ENCODE measurements at places on chromosomes 3 and 15.

DNA sequence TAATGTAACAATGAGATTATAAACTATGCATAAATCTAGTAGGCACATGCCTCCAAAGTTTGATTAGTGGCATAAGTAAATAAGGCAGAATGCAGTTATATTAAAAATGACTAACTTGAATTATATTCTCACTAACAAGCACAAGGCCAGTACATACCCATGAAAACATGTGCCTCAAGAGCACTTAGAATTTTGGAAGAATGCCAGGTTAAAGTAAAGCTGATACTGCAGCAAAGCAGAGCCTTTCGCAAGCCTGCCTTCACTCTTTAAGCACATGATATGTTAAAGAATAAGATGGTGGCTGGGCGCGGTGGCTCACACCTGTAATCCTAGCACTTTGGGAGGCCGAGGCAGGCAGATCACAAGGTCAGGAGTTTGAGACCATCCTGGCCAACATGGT, 49.0 kb downstream of the KBTBD12 start:
- DNase-seq: no peak

DNA sequence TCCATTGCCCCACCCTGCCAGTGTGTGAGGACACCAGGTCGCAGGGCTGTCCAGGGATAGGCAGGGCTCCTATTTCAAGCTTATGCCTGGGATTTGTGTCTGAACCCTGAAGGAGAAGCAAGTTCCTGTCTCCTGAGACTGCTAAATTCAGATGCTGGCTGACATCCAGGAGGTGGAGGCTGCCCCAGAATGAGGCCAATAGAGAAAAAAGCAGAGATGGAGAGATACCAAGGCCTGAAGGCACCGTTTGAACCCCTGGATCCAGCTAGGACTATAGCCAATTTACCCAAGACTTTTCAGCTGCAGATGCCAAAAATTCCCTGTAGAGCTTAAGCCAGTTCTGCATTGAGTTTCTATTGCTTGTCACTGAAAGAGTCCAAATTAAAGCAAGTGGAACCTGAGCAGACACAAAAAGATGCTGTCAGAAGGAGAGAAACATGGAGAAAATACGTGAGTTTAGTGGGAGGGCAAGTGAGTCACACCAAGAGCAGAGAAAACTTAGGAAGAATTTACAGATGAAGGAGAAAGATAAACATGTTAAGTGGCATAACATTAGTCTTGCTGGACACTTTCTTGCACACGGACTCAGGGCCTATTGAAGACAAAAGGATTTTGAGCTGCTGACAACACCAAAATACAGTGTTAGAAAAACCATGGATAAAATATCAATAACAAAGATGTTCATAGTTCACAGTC, 148.6 kb downstream of the CNTN3 start:
- no peak for DNase-seq

GRCh38 chr3:38985581-38985980, 66.2 kb downstream of the SCN11A start:
- no peak for DNase-seq

DNA sequence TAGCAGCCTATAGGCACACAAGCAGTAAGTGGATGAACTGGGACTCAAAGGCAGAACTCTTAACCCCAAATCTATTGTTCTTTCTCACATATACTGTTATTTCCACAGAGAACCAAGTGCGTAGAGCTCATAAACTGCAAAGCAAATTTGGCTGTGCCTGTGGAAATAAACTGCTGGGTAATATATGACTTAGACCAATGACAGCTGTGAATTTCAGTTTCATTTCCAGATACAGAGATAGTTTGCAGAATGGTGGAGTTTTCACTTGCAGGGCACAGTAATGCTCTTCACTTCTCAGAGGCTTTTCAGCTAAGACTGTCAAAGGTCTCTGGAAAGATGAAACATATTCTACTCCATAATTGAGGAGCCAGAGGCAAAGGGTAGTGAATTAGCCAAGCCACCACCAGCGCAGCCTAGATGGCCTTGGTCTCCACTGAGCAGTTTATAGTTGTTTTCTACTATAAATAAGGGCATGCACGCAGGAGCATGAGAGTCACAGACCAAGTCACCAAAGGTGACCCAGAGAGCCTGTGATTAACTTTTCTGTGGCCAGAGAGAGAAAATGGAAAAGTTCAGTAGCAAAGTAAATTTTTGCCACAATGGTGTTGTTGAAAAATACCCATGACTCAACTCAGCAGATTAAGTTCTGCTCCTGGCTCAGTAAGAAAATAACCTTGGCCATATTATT, 180.7 kb upstream of the GRM7 start:
- DNase-seq: no peak

DNA sequence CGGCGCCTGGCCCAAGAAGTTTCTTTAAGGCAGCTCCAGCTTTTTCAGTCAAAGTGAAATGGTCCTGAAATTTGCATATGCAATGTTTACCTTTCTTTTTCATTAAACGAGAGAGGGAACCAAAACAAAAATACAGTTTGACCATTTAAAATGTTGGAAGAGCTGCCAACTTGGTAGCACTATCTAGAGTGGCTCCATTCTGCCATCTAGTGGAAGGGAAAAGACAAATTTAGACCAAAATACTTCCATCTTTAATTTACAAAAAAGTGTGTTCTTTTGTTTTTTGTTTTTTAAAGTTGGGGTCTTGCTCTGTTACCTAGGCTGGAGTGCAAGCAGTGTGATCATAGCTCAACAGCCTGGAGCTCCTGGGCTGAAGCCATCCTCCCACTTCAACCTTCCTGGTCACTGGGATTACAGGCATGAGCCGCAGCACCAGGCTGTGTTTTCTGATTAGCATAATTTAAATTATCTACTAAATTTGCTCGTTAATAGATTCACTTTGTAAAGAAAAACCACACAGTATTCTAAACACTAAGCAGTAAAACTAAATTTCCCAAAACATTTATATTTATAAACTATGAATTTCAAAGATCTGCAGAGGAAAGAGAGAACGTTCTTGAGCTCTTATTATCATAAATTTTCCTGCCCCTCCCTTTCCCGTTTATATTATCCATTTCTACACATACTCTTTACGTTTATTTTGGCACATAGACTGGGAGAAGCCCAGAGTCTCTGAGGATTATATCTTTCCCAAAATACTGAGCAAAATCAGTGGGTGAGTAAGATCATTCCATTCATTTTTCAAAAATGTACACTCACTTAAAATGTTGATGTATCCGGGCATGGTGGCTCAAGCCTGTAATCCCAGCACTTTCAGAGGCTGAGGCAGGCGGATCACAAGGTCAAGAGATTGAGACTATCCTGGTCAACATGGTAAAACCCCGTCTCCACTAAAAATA, 15.4 kb upstream of the RFC4 start:
- peak; percentile 59 for DNase-seq

GRCh38 chr3:141680620-141681389, 57.3 kb upstream of the RNF7 start:
- no peak for DNase-seq

DNA sequence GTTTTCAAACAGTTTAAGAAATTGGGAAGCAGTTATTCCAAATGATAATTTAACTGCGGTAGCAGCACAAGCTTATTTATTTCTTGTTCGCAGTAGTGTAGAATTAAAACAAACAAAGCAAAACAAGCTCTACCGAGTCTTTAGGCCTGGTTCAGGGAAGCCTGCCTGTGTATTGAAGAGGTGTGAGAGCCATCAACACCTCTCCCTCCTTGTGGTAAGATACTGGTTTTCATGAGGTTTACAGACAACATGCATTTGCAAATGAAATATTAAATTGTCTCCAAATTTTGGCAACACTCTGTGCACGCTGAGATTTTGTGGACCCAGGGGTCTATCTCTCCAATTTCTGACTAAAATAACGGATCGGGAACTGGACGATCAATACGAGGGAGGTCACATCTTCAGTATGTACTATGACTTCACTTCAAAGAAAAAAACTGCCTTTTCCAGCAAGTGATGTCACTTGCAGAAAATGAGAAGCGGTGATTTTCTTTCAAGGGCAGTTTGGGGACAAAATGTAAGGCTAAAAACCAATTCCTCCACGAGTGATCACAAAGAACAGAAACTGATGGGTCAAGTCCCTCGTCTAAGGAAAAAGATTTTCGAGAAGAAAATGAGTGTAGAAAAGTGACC, 721 bp downstream of the ATR start:
- peak; percentile 5 for DNase-seq

- DNase-seq: no peak
Measured at GRCh38 chr3:120286465-120286864, 1.4 kb upstream of the GPR156 start.

DNA sequence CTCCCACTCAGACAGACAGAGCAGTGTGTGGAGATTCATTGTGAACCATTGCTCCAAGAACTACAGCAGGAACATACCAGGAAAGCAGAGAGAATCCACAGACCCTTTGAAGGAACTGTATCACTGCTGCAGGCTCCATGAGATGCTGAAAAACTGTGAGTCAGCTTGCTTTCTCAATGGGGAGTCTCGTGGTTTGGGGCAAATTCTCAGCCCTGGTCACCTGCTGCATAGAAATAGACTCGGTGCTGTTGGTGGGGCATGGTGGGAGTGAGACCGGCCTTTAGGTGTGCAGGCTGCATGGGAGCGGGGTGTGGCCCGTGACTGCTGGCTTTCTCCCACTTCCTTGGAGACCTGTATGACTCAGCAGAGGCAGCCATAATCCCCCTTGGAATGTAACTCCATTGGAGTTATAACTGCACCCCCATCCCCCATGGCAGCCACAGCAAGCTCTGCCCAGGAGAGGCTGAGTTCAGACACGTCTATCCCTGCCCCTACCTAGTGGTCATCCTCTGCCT, 35.6 kb downstream of the ALCAM start:
- no peak for DNase-seq

DNA sequence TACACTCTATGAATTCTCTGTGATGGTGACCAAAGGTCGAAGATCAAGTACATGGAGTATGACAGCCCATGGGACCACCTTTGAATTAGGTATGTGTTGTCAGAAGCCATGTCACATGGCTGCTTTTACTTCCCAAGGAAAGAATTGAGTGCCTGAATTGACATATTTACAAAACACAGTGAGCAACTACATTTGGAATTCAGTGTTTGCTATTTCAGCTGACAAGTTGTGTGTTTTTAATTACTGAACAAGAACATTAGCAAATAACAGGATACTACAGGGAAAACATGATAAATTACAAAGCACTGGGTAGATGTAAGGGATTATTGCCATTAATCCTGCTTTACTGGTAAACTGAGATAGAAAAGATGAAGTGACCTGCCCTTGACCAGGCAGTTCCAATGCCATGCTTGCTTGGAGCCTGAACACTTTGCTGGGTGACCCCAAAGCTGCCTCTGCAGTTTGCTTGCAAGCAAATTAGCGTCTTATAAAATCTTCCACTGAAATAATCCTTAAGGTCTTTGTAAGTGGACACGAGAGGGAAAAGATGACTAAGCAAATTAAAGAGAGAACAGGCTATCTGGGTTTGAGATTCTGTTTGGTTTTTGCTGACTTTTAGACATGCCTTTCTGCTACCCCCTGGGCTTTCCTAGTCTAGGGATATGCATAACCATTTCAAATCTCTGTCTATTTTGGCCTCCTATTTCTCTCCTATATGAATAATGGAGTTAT, 98.2 kb downstream of the HCN4 start:
- DNase-seq: no peak

DNA sequence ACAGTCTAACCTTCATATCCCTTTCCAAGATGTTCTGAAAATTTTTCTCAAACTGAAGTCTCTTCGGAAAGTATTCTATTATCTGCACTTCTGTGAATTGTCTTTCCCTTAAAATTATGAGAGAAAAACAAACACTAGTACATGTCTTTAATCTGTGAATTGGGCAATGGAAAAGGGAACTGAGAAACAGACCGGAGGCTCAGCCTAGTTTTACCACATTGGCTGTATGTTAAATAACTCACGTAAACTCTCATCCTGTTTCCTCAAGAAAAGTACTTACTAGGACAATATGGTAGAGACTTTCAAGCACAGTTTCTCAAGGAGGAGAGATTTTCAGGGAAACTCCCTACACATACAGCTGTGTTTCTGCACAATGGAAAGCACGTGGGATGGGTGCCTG, 982.2 kb upstream of the SEMA6D start:
- no peak for DNase-seq

DNA sequence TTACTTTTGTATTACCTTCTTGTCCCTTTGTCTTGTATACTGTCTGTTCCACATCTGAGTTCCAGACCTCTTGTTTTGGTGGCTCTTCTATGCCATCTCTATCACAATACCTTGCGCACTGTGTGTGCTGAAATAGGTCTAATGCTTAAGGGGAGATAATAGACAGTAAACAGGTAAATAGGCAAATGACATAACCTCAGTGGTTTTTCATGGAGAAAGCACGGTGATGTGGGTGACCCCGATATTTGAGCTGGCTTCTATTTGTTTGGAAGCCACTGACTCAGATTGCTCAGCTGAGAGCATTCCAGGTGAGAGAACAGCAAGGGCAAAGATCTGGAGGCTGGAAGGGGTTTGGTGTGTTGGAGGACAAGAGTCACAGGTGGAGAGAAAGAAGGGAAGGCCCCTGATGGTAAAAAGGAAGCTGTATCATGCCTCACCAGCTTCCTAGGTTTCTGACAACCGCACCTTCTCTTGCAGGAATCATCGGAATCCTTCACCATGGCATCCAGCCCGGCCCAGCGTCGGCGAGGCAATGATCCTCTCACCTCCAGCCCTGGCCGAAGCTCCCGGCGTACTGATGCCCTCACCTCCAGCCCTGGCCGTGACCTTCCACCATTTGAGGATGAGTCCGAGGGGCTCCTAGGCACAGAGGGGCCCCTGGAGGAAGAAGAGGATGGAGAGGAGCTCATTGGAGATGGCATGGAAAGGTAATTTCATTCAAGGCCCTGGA, 795 bp downstream of the MCM2 start:
- DNase-seq: no peak

DNA sequence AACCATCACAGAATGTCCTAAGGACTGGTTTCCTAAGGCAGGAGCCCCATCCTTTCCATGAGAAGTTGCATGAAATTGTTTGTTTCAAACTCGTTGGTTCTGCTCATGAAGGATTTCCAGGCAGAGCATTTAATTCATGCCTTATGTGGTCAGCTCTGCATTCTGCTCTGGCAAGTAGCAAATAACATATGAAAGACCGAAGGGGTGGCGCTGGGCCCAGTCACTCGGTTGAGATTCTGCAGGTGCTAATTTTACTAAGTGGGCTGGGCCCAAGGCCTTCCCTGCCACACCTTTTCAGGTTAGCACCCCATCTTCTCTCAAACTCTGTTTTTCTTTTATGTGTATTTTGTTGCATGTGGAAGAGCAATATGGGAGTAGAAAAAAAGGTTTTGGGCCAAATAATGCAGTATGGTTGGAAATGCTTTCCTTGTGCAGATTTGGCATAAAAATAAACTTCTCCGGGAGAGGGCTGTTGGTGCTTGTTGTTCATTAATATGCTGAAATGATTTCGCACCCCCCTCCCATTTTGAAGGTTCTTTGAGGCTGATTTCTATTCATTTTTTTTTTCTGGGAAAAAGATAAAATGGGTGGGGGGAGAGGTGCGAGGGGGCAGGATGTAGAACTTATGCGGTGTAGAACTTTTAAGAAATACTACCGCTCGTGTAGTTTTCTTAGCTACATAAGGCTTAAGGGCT, 182.9 kb upstream of the FEZF2 start:
- DNase-seq: no peak

GRCh38 chr15:90750186-90750585, 33.0 kb downstream of the BLM start:
- DNase-seq: no peak

Measured in CD4-positive, alpha-beta T cell treated with Interleukin-15 for 4 hours (primary cell).